Activated naive CD8-positive, alpha-beta T cell treated with anti-CD3 and anti-CD28 coated beads for 36 hours (primary cell): ENCODE measurements at places on chromosomes 2 and 18. TPM values are rescaled to one million over a fixed set of nuclear protein-coding genes. Genes with fewer than 3 reads are reported as not detected.

Gene CTLA4
- total RNA-seq, result 45.6 TPM

Gene TMEM169
- total RNA-seq, result 0.40 TPM

Gene TMEM200C
- total RNA-seq, result not detected

Gene LONRF2
- total RNA-seq, result not detected

Gene PIAS2
- 38.8 TPM for total RNA-seq

Gene STAT1
- 383 TPM for total RNA-seq

Gene VWC2L
- not detected for total RNA-seq
